ENCODE measurements at places on chromosomes 11 and 22. TPM values are rescaled to one million over a fixed set of nuclear protein-coding genes. Genes with fewer than 3 reads are reported as not detected.

DNA sequence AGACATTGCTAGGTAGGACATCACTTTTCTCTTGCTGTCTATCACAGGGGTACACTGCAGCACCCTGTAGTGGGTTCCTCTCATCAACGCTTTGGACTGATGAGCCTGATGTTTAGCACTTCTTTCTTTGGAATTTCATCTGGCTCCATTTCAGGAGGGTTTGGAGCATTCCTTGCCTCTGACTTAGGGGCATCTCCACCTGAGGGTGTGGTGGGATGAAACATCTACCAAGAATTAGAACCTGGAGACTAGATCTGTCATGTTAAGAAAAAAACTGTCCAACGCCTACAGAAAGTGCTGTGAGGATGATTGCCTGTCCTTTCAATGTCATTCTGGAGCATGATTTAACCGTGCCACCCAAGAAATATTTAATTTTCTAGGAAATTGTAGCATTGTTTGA is 648.4 kb downstream of the ETS1 start:
- no peak for DNase-seq

DNA sequence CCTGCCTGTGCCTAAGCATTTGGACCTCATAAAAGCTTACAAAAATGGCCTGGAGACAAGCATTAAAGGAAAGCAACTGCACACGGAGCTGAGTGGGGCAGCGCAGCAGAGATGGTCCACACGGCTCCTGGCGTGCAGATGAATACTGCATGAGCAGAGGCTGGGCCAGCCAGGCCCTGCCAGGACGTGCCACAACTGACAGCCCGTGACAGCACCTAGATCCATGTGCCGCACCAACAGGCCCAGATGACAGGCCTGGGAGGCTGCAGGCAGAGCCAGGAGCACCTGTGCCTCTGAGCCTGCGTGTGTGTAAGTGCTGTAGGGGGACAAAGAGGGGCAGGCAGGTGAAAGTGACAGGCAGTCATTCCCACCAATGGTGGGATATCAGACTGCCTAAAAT is 33.4 kb downstream of the MICAL3 start:
- DNase-seq = no peak

- no peak for DNase-seq
Observed at GRCh38 chr11:120974965-120975364, 48.9 kb upstream of the TBCEL start.

The C11orf87 gene
- 0.09 TPM for total RNA-seq

The AQP11 gene
- total RNA-seq = 1.7 TPM

The KBTBD3 gene
- 4.9 TPM for total RNA-seq

The ESAM gene
- total RNA-seq = 55.1 TPM

DNA sequence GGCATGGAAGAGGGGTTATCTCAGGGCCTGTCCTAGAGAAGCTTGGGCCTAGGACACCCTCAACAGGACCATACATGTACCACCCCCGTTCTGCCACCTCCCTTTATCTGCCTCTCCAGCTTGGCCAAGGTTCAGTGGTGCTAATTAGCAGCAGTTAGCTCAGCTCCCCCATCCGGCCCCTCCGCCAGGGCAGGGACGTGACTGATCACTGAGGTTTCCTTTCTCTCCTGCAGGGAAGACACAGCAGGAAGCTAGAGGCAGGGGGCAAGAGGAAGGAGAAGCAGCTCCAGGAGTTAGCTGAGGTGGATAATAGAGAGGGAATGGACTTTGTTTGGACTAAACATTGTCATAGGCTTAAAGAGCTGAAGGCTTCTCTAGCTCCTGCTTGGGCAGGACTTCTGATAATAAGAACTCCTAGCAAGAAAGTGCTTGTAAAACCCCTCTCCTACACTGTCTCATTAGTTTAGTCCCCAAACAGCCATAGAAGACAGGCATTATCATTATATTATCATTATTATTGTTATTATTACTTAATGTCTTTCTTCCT is 53.8 kb downstream of the BUD13 start:
- no peak for DNase-seq

The ANAPC15 gene
- 13.2 TPM for total RNA-seq

The ART1 gene
- not detected for total RNA-seq

The CST6 gene
- not detected for total RNA-seq

DNA sequence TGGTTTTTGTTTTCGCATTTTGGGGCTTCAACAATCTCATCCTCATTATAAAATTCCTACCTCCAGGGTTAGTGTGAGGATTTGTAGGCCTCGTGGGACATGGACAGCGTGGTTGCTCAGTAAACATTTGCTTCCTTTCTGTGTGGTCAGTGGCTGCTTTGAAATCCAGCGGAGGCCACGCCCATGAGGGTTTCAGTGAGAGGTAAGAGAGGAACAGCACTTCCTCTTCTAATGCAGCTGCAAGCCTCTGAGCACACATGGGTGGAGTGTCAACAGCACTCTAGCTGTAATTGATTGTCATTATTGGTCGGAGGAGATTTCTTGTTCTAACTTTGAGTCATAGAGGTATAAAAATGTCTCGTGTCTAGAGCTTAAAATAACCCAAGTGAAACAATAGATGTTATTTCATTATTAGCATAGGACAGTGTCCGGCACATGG is 6.0 kb upstream of the ARHGAP42 start:
- DNase-seq = no peak

GRCh38 chr11:79241205-79241851 is 199.5 kb downstream of the TENM4 start:
- no peak for DNase-seq
